ENCODE measurements at places on chromosomes 16 and 17. TPM values are rescaled to one million over a fixed set of nuclear protein-coding genes. Genes with fewer than 3 reads are reported as not detected.

DRC7 gene
- total RNA-seq, result not detected

ANKS3 gene
- total RNA-seq, result 24.9 TPM

ALOX12 gene
- total RNA-seq, result not detected

KRTAP9-8 gene
- not detected for total RNA-seq

DNA sequence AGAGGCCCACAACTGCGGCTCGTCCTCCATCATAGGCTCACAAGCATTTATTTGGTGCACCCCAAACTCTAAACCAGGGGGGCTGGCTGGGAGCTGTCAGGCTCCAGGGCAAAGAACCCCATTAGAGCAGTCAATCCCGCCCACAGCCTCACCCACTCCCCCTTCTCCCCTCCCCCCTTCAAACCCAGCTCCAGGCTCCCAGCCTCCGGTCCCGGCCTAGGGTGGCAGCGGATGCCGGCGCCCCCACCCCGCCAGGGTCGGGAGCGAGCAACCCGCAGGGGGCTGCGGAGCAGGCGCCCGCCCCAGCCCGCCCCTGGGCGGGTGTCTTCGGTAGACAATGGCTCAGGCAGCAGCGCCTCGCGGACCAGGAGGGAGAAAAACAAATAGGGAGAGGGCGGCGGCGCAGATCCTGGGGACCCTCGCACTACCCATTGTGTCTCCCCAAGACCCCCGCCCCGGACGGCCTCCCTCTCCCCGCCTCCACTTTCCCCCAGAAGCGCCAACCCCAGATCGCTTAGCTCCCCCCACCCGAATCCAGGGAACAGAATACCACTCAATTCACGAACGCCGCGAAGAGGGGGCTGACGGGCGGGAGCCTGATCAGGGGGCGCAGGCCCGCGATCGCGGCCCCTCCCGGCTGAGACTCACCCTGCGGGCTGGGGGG lies 572 bp downstream of the FAM171A2 start:
- H3K4me3 ChIP-seq, result peak overlapping the region; percentile 80
- H3K27me3 ChIP-seq, result peaks cover 11% of the 10 kb centered on the region
- no peak overlapping the region for H3K27ac ChIP-seq
- peak; percentile 87 for DNase-seq

DNA sequence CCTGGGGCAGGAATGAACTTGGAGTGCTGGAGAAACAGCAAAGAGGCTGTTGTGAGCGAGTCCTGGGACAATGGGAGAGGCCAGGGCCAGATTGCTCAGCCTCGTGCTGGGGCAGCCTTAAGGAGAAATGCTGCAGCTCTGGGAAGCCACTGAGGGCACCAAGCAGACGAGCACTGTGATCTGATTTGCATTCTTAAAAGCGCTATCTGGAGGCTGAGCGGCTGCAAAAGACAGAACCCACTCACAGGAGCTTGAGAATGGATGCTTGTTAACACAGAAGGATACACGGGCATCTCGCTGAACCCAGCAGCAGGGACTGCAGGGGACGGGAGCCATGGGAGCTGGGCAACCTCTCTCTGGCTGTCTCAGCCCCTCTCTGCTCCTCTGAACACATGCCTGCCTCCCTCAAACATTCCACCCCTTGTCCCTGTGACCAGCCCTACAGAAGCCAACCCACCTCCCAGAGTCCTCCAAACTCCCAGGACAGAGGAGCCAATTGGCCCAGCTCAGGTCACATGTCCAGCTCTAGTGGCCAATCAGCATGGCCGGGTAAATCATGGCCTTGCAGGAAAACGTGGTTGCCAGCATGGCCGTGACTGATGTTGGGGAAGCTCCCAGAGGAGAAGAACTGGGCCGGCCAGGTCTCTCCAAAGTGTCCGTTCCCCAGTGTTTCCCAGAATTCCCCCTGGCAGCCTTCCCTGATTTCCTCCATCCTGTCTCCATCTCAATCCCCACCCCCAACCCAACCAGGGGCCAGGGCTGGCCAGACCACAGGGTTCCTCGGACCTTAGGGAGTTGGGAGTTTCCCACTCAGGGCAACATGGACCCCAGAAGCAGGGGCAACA lies 60.3 kb downstream of the GSG1L start:
- no peak for DNase-seq
- no peak overlapping the region for H3K27ac ChIP-seq
- H3K36me3 ChIP-seq, result no peaks in the 10 kb centered on the region
- H3K4me3 ChIP-seq, result no peak overlapping the region
- H3K27me3 ChIP-seq, result peaks cover 6% of the 10 kb centered on the region

- no peak overlapping the region for H3K4me3 ChIP-seq
- H3K36me3 ChIP-seq, result peaks cover 6% of the 10 kb centered on the region
- no peak for DNase-seq
- H3K27ac ChIP-seq, result peak overlapping the region; percentile 53
Measured at GRCh38 chr17:47335101-47335936, 11.6 kb downstream of the EFCAB13 start.

GRCh38 chr17:45708707-45709290 lies 75.3 kb upstream of the CRHR1 start:
- H3K27ac ChIP-seq, result no peak overlapping the region
- no peak overlapping the region for H3K4me3 ChIP-seq
- H3K4me1 ChIP-seq, result no peaks in the 10 kb centered on the region

DNA sequence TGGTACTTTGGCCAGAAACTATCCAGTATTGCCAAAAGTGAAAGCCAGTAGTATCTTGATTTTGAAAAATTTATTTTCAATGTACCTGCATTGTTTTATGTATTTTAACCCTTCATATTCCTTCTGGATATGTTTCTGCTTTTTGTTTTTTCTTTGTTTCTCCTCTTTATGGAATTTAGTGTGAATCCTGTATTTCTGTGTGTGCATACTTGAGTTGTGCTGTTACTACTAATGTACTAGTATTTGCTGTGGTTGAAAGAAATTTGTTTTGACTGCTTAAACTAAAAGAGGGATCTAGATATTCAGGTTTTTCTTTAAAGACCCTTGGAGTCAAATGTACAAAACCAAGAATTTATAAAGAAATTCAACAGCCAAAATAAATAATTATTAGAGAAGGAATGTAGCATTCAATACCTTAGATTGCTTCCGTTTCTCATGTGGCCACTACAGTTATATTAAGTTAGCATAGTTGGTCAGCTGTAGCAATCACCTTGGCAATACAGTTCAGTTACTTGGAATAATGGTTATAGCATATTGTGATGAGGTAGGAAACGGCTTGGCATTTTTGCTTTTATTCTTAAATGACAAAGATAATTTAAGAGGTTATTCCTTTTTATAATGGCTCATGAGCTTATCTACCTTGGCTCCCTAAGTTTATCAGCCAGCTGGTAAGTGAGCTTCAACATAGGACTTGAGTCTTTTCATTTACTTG lies 4.9 kb downstream of the PHKB start:
- no peak for DNase-seq
- no peak overlapping the region for H3K4me3 ChIP-seq
- H3K27ac ChIP-seq, result no peak overlapping the region
- H3K36me3 ChIP-seq, result no peaks in the 10 kb centered on the region
- peaks cover 50% of the 10 kb centered on the region for H3K4me1 ChIP-seq
